Lower lobe of right lung (tissue), 2 donors: ENCODE measurements at places on chromosomes 5 and 9. TPM values are rescaled to one million over a fixed set of nuclear protein-coding genes. Genes with fewer than 3 reads are reported as not detected.

The NFIB gene
- total RNA-seq, result 97.7 TPM

The HMGXB3 gene
- 28.3 TPM for total RNA-seq

The PDCD1LG2 gene
- 9.0 TPM for total RNA-seq

The NTNG2 gene
- 5.0 TPM for total RNA-seq

The C1QTNF2 gene
- total RNA-seq, result 1.6 TPM

The ATP10B gene
- not detected for total RNA-seq

The LCN10 gene
- 2.5 TPM for total RNA-seq

The ZBTB26 gene
- total RNA-seq, result 7.2 TPM

The CDKN2A gene
- total RNA-seq, result 8.4 TPM

The DRD1 gene
- 0.62 TPM for total RNA-seq

The CCIN gene
- 0.18 TPM for total RNA-seq
